ENCODE measurements at places on chromosomes 3 and 15.

DNA sequence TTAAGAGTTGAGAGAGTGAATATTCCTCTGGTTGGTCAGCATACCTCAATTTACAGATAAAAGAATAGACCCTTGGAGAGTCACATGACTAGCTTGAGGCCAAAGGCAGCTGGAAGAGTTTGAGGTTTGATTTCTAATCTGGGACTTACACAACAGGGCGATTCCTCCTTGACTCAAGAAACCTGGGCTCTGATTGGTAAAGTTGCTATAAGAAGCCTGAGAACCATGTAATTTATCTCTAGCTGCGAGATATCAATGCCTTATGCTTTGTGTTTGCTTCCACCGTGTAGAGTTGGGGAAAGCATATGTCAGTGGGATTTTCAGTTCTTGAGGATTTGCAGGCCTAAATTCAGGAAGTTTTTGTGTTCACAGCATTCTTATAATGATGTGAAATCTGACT, 206.0 kb downstream of the KLHL25 start:
- DNase-seq: no peak

- DNase-seq: no peak
Measured at GRCh38 chr3:62284442-62284841, 88.9 kb downstream of the FEZF2 start.

DNA sequence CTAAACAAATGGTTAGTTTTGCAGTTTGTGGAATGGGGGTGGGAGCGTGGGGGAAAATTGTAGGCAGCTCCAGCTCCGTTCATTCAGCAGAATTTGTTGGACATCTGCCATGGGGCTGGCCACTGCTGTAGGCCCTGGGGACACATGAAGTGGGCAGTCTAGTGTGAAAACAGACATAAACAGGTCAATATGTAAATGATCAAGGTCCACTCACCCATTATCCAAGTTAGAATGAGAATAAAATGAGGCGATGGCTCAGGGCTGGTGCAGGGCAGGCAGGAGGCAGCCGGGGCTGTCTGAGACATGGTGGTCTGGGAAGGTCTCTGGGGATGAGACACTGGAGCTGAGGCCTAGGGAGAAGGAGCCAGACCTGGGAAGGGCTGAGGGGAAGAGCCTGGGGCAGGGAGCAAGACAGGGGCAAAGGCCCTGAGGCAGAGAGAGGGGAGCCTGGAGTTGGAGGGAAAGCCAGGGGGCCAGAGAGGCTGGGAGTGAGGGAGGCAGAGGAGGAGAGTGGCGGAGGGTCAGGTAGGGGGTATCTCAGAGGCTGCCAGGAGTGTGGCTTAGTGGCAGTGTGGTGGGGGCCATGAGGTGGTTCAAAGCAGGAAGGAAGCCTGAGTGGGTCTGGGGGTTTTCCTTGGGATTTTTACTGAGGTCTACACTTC, 6.2 kb upstream of the SLC6A6 start:
- DNase-seq: no peak

DNA sequence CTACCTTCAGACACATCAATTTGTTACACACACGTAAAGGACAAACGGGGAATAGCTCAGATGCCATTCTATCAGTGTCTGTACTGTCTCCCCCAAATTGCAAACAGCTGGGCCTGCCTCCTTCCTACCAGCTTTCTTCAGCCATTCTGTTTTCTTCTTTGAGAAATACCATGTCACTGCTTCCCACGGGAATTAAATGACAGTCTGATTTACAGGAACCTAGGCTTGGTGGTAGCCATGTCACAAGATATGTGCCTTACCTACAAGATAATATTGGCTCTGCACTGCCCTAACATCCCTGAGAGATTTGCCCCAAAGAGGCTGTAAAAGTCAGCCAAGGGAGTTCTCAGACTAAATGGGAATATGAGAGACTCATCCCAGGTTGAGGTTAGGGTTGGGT, 308.3 kb downstream of the LRTM1 start:
- no peak for DNase-seq

DNA sequence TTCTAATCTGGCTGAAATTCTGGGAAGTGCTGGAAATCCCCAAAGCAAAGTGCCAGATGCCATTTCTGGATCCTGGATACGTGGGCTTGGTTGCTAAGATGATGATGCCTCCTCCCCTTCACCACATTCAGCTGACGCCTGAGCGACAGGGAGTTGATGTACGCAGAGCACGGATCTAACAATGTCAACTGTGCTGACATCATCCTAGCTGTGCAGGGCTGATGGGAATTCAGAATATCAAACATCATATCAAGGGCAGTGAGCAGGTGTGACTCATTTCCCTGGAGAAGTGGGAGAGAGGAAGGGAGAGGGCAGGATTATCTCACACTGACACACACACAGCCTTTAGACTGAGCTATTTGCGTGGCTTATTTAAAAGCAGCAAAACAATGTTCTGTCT, 92.6 kb upstream of the ZBTB20 start:
- DNase-seq: peak; percentile 91

GRCh38 chr3:139746481-139746880, 68.7 kb upstream of the NMNAT3 start:
- no peak for DNase-seq

- DNase-seq: no peak
Measured at GRCh38 chr3:40104441-40104840, 205.1 kb upstream of the EIF1B start.

GRCh38 chr3:194205675-194206133, 69.8 kb downstream of the HES1 start:
- DNase-seq: no peak

Measured in GM04504 (cell line).